ENCODE measurements at places on chromosomes 7 and 10.

DNA sequence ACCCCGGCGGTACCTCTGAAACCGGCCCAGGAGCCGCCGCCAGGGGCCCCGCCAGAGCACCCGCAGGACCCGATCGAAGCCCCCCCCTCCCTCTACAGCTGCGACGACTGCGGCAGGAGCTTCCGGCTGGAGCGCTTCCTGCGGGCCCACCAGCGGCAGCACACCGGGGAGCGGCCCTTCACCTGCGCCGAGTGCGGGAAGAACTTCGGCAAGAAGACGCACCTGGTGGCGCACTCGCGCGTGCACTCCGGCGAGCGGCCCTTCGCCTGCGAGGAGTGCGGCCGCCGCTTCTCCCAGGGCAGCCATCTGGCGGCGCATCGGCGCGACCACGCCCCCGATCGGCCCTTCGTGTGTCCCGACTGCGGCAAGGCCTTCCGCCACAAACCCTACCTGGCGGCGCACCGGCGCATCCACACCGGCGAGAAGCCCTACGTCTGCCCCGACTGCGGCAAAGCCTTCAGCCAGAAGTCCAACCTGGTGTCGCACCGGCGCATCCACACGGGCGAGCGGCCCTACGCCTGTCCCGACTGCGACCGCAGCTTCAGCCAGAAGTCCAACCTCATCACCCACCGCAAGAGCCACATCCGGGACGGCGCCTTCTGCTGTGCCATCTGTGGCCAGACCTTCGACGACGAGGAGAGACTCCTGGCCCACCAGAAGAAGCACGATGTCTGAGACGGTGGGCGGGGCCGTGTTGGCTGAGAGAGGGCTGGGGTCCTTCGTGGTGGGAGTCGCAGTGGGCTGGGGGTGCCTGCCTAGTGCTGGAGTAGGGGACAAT, 3.8 kb downstream of the REPIN1 start:
- no peak for DNase-seq

- DNase-seq = no peak
Observed at GRCh38 chr7:74115326-74115725, 31.7 kb downstream of the LIMK1 start.

- no peak for DNase-seq
Observed at GRCh38 chr10:132283604-132284382, 24.0 kb downstream of the STK32C start.

GRCh38 chr10:20767028-20767427, 130.1 kb downstream of the NEBL start:
- DNase-seq = peak; percentile 52

DNA sequence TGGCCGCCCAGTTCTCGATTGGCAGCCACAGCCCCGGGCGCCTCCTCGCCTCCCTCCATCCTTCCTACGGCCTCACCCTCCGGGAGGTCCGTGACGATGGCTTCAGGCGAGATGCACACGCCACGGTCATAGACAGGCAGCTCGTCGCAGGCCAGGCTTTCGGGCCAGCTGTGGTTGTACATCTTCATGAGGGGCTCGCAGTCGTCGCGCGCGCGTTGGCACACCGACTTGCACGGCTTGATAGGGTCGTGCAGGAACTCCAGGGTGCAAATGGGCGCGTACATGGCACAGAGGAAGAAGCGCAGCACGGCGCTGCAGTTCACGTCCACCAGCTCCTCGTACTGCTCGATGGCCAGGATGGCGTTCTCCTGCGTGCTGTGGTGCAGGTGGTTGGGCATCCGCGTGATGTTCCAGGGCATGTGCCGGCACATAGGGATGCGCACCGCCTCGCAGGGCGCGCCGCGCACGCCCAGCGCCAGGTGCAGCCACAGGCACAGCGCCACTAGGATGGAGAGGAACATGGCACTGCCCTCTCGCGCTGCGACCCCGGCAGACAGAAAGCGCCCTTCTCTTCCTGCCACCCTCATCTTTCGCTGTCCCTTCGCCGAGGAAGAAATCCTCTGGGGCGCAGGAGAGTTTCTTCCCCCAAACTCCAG, 472 bp downstream of the SFRP4 start:
- peak; percentile 55 for DNase-seq

GRCh38 chr7:54802841-54803240, 43.8 kb upstream of the SEC61G start:
- no peak for DNase-seq

GRCh38 chr10:30430544-30431298, 3.3 kb upstream of the MAP3K8 start:
- no peak for DNase-seq

DNA sequence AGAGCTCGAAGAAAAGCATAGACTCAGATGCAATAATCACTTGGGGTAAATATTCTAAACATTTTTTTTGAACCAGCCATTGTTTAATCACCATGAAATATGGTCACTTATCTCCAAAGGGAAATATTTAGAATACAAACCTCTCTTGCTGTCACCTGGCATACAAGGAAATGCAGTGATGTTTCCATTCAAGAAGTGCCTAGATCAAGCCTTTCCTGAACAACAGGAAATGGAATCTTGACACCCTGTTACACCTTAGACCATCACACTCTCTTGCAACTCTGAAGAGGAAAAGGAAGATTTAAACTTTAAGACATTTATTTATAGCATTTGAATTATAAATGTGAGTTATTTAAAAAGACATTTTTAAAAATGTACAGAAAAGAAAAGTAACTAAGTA, 263.0 kb upstream of the BMPER start:
- no peak for DNase-seq

DNA sequence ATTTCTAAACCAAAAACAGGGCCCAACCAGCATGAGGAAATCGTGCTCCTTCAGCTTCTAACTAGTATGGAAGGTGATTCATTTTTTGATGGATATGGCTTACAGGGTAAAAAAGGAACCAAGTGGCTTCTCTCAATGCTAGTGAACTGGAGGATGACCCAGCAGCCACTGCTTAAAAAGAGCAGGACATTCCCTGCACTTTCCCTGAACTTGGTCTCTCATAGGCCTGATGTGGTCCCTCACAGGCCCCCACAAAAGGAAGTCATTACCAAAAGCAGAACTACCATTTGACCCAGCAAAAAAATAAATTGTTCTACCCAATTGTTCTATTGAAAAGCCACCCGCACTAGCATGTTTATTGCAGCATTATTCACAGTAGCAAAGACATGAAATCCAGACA, 188.8 kb downstream of the CALN1 start:
- no peak for DNase-seq

DNA sequence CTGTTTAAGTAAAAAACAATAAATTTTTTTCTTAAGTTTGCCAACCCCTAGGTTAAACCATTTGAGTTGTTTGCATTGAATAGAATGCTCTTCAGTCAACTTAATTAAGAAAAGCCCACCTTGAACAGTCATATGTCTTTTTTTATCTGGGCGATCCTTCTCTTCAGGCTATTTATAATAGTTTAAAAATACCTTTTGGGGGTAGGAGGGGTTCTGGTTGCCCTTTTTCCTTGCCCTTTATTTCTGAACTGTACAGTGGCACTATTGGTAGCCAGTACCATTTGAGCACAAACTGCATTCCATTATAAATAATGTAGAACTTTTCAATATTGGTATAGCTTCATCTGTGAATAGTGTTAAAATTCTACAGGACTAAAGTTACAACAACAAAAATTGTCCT, 13.1 kb downstream of the CALU start:
- DNase-seq = no peak

DNA sequence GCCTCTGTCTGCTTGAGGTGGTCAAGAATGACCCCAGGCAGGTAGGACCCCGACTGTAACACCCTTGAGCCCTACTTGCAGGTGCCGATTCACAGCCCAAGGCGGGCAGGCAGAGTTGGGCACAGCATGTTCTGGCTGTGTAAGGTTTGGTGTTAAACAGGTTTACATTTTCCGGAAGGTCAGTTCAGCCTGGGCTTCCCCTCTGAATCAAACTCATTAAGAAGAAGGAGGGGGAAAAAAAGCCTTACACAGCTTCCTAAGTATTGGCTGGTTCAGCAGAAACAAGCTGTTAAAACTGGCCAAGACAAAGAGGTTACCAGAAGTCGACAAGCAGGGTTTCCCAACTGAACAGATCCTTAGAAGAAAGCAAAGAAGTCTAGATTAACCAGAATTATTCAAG, 132.7 kb downstream of the PRPF18 start:
- DNase-seq = no peak

- DNase-seq = peak; percentile 70
Observed at GRCh38 chr10:22816298-22816653, 101.9 kb upstream of the PIP4K2A start.

GRCh38 chr7:150858236-150859197, 6.2 kb downstream of the AOC1 start:
- DNase-seq = no peak

GRCh38 chr7:99120501-99120900, 23.4 kb downstream of the SMURF1 start:
- DNase-seq = no peak

GRCh38 chr7:43302211-43302711, 189.8 kb downstream of the HECW1 start:
- peak; percentile 88 for DNase-seq

DNA sequence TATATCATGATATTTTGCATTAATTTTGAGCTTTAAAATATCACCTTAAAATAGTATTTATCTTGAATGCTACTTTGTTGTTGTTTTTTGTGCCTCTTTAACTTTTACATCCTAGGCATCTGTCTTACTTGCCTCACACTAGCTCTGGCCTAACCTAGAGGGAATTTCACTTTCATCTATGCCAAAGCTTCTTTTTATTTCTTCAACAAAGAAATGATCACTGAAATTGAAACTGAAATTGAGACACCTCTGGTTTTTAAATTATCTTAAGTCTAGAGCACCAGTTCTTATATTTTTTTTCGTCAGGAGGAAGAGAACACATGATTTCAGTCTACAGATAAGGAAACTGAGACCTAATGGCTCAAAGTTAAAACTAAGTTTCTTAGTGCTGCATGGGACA, 3.5 kb upstream of the SCIN start:
- no peak for DNase-seq

- no peak for DNase-seq
Observed at GRCh38 chr10:70186090-70186489, 15.8 kb upstream of the SAR1A start.

DNA sequence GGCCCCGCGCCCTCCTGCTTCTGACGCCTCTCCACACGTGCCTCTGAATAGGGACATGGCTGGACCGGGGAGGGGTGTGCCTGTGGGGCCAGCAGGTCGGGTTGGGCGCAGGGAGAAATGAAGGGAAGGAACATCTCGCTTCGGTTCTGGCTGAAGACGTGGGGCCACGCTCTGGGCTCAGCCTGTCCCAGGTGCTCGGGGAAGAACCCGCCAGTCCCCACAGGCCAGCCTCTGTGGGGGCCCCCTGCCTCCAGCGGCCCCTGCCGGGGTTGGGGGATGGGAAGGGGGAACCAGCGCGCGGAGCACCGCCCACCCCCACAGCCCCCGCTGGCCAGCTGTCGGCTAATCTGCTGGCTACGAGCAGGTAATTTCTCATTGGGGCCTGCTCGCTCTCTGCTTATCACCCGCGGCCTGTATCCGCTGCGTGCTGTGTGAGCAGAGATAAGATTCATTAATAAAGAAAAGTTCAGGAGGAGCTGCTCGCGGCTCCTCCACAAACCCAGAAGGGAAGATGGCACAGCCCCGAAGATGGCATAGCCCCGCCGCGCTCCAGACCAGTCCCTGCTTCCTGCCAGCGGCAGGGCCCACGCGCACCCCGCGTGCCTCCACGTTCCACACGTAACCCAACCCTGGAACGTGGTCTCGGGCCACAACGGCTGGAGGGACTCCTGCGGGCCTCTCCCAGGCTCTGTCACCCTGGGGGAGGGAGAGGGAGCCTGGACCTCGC, 186.2 kb downstream of the ELFN1 start:
- no peak for DNase-seq

DNA sequence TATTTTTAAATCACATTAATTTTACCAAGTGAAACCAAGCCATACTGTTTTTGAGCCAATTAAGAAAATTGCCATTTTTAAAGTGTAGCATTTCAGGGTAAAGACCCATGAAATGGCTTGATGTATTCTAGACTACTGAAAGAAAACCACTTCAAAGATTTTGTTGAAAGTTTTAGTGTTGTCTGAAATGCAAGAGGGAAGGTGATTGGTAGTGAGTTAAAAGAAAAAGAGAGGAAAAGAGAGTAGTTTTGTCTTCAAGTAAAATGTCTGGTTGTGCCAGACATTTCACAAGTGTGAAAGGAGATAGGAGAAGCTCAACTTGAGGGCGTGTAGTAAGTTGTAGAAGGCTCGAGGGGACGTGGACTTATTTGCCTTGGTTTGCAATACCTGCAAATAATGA, 41.6 kb downstream of the CALML5 start:
- no peak for DNase-seq

DNA sequence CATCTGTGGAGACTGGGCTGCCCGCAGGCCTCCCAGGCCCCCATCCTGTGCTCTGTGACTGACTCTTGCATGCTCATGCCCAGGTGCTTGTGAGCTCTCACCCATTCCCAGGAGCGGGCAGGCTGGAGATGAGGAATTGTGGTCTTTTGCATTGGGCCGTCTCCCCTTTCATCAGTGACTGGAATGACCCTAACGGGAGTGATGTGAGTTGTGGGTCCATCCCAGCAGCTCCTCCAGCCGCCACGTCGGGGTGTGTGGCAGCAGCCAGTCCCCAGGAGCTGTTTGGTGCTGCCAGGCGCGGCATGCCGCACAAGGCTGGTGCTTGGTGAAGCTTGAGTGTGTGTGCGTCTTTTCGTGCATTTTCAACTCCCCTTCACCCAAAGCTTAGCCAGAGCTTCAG, 164.2 kb downstream of the ACTR3B start:
- no peak for DNase-seq

- no peak for DNase-seq
Observed at GRCh38 chr7:5478568-5479430, 55.2 kb upstream of the TNRC18 start.

- no peak for DNase-seq
Observed at GRCh38 chr10:88659725-88660597, 4.3 kb upstream of the LIPF start.

DNA sequence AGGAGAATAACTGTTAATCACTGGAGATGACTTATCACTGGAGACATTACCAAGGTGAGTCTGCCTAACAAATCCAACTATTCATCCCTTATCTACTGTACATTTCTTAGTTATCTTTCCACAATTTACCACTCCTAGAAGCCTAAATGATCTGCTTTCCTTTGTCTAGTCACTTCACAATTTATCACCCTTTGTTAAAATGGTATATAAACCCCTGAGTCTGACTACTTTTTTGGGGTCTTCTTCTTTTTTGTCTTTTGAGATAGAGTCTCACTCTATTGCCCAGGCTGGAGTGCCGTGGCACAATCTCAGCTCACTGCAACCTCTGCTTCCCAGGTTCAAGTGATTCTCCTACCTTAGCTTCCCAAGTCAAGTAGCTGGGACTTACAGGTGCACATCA, 66.0 kb upstream of the SEPHS1 start:
- DNase-seq = no peak

- peak; percentile 36 for DNase-seq
Observed at GRCh38 chr7:2688409-2689342, 674 bp downstream of the AMZ1 start.

DNA sequence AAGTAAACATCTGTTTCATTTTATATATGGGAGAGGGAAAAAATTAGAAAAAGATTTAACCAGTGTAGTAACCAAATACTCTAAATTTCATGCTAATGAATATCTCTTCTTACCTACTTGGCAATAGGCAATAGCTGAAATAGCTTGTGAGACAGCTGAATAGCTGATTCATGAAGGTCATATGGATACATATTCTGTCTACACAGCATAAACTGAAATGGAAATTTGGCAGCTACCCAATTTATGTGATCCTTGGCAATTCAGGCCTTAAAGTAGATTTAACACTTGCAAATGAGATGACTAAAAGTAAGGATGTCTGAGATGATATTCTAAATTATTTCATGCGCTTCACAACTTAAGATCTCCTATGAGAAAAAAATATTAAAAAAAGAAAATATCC, 261.2 kb upstream of the SEMA3A start:
- DNase-seq = peak; percentile 2

All from astrocyte of the hippocampus (primary cell).